Vagina (tissue), 2 donors: ENCODE measurements at places on chromosomes 6 and 20. TPM values are rescaled to one million over a fixed set of nuclear protein-coding genes. Genes with fewer than 3 reads are reported as not detected.

Gene ZSCAN16
- 1.2 TPM for total RNA-seq

Gene ADGRB3
- total RNA-seq = 2.7 TPM

Gene DAAM2
- 22.1 TPM for total RNA-seq

DNA sequence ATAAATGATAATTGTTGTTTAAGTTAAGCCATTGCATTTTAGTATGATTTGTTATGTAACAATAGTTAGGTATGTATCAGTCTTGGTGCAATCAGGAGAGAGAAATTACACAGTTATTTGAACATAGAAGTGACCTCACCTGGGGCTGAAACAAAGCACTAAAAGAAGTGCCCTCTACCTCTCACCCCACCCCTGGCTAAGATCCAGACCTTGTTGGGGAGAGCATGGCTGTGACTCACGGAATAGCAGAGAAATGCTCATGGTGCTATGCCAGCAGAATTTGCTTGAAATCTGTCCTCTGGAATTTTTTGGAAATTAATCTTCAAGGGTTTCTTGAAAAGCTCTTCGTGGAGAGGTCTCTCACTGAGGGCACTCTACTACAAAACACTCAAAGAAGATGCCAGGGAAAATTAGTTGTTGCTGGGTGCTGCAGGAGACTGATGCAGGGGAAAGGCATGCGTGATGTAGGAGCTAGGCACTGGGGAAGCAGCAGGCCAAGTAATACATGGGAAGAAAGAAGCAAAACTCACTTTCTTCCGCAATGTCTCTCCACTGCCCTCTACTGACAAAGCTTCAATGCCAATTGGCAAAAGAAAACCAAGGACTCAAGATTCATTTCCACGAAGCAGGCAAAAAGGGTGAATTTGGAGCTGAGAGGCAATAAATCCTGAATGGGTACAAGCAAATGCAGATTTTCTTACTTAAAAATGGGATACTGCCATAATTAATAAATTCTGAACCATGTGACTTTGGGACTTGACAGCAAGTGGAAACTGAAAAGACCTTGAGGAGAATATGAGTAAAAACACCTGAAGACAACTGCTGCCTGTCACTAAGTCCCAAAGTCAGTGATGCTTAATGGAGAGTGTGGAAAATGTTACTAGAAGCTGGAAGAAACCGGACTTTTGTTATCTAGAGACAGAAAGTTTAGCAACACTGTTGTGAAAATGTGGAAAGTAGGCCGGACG, 136.3 kb upstream of the ZNF184 start:
- DNase-seq = no peak

DNA sequence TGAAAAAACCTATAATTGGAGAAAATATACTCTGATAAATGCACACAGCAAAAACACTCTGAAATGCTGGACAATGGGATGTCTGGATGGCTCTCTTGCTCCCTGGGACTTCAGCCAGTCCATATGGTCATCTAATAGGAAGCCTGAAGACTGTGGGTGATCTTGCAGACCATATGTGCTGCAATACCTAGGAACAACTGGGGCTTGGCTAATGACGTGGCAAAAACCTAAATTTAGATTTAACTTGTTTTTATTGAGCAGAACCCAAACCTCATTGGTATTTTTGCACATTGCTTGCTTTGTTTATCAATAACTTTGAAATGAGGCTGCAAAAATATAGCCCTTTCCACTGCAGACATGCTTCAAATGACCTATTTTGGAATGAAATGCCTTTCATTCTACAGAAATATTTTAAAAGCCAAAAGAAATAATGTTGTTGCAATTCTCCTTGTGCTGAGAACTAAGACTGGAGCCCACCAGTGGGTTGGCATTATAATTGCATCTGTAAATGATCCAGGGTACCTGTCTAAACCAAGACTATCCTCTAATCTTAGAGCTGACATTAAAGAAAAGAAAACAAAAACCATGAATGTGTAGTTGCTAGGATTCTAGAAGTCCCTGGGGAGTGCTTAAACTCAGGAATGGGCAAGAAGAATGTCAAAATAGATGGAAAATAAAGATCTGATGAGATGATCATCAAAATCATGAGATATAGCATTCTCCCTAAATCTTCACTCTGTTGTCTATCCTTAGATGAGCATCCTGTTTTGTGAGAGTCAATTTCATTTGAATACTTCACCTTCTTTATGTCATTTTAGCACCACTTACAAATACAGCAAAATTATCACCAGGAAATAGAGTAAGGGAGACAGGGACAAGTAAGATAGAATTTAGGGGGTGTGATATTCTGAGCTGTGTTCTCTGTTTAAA, 152.1 kb upstream of the RIMS1 start:
- no peak for DNase-seq

GRCh38 chr6:156839129-156839528, 62.0 kb downstream of the ARID1B start:
- no peak for DNase-seq

DNA sequence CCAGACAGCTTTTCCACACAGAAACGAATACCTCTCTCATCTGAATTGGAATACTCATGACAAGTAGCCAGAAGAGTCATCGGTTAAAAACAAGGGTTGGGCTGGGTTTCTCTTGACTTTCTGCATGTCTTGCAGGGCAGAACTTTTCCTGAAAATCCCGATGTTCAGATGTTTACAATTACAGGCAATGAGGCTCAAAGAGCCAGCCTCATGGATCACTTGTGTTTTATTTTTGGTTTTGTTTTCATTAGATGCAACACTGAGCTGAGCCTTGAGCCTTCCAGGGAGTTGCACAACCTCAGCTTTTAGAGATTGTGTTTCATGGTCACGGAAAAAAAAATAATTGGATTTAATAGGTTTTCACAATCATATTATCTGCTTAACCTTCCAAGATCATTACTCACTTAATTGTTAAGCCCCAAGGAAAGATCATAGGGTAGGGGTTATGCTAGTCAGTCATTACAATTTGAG, 288.1 kb upstream of the PRDM1 start:
- no peak for DNase-seq

DNA sequence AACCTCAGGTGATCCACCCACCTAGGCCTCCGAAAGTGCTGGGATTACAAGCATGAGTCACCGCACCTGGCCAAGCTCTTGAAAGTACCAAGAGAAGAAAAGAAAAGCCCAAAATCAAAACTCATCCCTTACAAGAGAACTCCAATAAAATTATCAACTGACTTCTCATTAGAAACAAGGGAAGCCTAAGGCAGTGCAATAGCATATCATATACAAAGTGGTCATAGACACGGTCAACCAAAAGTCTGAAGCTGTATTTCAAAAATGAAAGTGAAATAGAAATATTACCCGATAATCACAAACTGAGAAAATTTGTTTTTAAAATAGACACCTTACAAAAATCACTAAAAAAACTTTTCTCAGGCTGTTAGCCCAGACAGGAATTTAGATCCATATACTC, 1321.1 kb upstream of the GJE1 start:
- DNase-seq = no peak

- no peak for DNase-seq
Observed at GRCh38 chr6:33988121-33989015, 157.5 kb downstream of the GRM4 start.
